ENCODE measurements at places on chromosomes 2 and 18. TPM values are rescaled to one million over a fixed set of nuclear protein-coding genes. Genes with fewer than 3 reads are reported as not detected.

The LHCGR gene
- 8.3 TPM for total RNA-seq

The FAP gene
- total RNA-seq: 82.5 TPM

The COBLL1 gene
- 92.7 TPM for total RNA-seq

The BIRC6 gene
- total RNA-seq: 306 TPM

The ACKR3 gene
- 26.8 TPM for total RNA-seq
